ENCODE measurements at places on chromosomes 2 and 18.

GRCh38 chr2:102106133-102106556 lies 36.4 kb upstream of the IL1R1 start:
- no peak for DNase-seq

- DNase-seq: no peak
Measured at GRCh38 chr18:35028536-35028935, 12.7 kb upstream of the MAPRE2 start.

DNA sequence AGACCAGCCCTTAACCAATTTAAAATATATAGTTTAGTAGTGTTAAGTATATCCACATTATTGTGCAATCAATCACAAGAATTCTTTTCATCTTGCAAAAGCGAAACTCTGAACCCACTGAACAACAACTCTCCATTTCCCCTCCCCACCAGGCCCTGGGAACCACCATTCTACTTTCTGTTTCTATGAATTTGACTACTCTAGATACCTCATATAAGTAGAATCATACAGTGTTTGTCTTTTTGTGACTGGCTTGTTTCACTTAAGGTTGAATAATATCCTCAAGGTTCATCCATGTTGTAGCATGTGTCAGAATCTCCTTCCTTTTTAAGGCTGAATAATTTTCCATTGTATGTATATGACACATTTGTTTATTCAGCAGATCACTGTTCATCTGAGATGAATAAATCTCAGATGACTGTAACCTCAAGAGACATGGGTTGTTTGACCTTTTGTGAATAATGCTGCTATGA lies 8.1 kb upstream of the SOS1 start:
- DNase-seq: no peak

GRCh38 chr2:105776560-105776928 lies 31.8 kb downstream of the NCK2 start:
- DNase-seq: peak; percentile 42

GRCh38 chr18:70720607-70721006 lies 431.8 kb downstream of the SOCS6 start:
- DNase-seq: no peak

- DNase-seq: no peak
Measured at GRCh38 chr2:188811522-188811921, 162.7 kb upstream of the COL3A1 start.

All from cerebellum (tissue), 4 donors.